GM12892 (cell line): ENCODE measurements at places on chromosomes 11 and 22.

GRCh38 chr11:12725055-12725862, 51.0 kb downstream of the TEAD1 start:
- no peak for DNase-seq

DNA sequence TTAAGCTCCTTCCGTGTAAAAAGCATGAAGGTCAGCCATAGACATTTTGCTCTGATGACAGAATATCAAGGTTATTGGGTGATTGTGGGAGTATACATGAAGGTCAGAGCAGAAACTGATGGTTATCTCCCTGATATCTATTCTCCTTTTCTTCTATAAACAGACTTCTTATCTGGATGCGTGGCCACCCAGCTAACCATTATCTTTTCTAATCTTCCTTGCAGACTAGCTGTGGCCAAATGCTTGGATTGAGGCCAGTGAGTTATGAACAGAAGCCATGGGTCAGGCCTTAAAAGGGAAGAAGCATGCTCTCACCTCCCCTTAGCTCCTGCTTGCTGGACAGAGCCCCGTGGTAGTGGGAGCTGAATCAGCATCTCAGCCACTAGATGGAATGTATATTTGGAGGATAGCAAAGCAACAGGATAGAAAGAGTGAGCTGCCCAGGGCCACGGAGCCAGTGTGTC, 31.3 kb upstream of the LRRC55 start:
- no peak for DNase-seq

DNA sequence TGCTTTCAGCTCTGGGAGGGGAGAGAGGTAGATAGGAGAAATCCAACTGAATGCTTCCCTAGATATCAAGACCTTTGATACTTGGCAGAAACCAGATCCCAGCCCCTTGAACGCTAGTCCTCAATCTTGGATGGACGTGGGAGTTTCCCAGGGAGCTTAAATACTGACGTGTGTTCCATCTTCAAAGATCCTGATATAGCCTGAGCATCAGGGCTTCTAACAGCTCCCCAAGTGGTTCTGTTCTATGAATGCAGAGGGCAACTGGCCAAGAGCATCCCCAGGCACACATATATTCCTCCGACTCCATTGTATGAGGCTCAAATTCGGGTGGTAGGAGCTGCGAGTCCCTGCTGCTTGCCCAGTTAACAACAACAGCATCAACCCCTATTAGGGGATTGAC, 8.7 kb upstream of the ACCS start:
- no peak for DNase-seq

GRCh38 chr11:12150831-12151382, 40.5 kb downstream of the MICAL2 start:
- no peak for DNase-seq

DNA sequence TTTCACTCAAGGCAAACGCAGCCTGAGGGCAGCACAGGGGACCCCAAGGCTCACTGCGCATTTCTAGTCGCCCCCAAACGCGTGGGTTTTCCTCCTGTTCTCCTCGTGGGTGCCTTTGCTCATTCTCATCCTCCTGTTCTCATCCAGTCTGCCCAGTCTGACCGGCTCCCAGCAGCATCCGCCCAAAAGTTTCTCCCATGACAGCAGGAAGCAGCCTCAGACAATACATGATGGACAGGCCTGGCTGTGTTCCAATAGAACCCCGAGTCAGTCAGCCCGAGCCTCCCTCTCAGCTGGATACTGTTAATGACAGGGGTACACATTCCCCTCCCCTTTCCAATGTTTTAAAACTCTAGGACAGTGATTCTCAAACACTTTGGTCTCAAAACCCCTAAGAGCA, 22.5 kb upstream of the KRTAP5-7 start:
- DNase-seq = no peak

DNA sequence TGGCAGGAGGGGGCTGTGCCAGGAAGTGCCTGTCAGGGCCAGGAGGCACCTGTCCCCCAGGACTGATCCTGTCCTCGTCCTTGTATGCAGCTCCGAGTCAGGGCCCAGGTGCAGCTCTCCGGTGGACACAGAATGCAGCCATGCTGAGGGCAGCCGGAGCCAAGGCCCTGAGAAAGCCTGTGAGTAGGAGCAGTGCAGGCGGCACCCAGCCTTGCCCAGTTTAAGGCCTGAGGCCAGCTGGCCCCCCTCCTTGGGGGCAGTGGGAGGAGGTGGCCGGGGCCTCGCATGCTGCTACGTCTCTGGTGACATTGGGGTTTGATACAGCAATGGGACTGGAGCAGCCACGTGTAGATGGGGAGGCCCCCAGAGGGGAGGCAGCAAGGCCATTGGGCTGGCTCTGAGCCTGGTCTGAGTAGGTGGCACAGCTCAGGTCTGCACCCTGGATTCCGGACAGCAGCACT, 34.9 kb downstream of the SBF1 start:
- no peak for DNase-seq

GRCh38 chr11:124623861-124624525, 1.3 kb downstream of the TBRG1 start:
- no peak for DNase-seq

- no peak for DNase-seq
Observed at GRCh38 chr22:29484642-29485041, 4.6 kb downstream of the NEFH start.

DNA sequence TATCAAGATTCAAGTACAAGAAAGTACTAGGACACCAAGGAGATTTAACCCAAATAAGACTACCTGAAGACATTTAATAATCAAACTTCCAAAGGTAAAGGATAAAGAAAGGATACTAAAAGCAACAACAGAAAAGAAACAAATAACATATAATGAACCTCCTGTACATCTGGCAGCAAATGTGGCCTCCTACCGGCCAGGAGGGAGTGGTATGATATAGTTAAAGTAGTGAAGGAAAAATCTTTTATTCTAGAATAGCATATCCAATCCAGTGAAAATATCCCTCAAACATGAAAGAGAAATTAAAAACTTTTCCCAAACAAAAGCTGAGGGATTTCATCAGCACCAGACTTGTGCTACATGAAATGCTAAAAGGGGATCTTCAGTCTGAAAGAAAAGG, 104.7 kb upstream of the GUCY1A2 start:
- no peak for DNase-seq

DNA sequence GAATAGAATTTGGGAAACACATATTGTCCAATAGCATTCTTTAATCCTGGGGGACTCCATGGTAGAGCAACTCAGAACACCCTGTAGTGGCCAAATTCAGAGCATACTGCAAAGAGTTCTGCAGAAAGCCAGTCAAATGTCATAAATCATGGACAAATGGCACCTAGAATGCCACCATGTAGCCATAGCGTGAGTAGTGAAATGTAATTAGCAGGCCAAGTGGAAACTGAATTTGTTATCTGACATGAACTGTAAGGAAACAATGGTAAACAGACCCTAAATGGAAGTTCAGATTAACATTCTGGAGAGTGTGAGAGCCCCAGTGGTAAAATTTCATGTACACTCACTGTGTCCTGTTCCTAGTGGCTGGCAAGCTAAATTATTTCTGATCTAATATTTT, 7.0 kb upstream of the PRSS23 start:
- DNase-seq = no peak

DNA sequence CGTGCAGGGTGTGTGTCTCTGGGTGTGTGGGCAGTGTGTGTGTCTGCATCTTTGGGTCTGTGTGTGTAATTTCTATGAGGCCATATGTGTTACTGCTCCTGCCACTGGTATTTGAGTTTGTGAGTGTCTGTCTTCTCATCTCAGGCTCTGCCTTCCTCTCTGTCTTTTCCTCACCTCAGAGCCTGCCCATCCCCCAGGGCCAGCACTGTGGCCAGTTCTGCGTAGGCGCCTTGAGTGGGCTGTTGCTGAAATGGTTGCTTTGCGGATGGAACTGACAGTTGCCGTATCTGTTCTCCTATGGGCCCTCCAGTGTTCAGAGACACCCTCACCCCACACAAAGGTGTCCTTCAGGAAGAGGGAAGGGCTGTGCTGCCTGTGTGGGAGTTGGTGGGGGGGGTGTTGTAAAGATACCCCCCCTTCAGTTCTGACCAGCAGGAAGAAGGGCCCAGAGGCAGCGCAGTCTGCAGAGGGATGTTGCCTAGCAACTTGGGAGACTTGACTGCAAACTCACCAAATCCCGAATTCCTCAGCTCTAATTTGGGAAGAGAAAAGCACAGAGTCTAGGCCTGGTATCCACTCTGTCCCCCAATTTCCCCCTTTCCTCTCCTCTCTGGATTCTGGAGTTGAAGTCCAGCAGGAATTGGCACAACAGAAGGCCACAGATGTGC, 2.0 kb upstream of the NRGN start:
- no peak for DNase-seq

DNA sequence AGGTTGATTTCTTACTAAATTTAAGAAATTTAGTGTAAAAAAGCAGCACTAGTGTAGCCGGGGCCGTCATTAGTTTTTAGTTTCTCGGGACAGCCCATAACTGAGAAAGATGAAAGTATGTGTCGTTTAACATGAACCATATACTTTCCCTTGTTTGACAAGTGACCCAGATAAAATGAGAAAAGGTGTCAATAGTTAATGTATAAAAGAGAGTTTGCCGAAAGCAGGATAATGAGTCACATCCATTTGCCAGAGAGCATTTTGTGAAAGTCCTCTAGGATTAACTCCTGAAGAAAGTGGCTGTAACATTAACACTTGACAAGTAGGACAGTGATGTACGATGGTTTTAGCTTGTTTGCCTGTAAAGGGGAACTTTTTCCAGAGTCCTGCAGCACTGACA, 13.5 kb downstream of the OR52K1 start:
- DNase-seq = no peak

- DNase-seq = no peak
Observed at GRCh38 chr11:121892131-121892681, 223.8 kb downstream of the BLID start.

DNA sequence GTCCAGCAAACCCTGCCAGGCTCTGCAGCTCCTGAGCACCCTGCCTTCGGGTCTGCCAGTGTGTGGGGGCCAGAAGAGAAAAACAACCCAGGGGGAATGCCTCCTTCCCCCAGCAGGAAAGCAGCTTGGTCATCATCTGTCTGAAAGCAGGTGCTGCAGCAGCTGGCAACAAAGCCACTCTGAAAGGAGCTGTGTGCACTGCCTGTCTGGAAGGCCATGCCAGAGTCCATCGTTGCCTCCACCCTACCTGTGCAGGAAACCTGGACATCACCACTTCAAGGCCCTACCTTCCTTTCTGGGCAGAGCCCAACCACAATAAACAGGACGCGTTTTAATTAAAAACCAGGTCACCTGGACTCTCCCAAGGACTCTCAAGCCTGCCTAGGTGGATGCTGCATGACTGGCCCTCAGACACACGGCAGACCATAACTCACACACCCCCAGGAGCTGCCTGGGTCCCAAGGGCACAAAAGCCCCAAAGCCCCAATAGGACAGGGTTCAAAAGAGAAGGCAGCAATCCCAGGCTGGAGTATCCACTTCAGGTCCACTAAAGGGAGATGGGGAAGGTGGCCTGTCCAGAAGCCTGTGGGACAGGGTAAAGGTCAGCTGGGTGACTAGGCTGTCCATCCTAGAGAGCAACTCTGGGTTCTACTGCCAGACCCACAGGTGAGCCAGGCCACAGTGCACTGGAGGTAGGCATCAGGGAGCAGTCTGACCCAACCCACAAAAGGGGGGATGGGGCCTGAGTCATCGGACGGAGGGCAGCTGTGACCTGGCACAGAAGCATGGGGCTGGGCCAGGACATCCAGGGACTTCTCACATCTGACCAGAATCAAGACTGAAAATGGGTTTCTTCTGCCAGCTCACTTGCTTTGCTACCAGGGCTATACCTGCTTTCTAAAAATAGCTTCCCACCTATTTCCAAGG, 6.1 kb downstream of the GNB1L start:
- no peak for DNase-seq
